Stimulated activated CD4-positive, alpha-beta T cell treated with anti-CD3 and anti-CD28 coated beads, Interleukin-1b, Interleukin-23, amount 100 ng/mL, for 1 hour (primary cell): ENCODE measurements at places on chromosomes 5 and 9.

DNA sequence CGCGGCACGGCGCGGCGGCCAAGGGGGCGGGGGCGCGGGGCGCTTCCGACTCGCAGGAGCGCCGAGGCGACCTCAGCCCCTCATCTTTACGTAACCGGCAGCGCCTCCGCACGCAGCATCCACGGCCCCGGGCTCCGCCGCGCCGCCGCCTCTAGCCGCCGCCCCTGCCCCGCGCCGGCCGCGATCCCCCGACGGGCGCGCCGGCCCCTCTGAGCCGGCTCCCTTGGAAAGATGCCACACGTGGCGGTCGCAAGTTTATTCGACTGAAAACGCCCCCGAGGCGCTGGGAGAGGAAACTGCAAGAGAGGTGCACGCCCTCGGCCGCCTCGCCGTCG lies 1.0 kb downstream of the KLF9 start:
- no peak for DNase-seq

- DNase-seq: no peak
Observed at GRCh38 chr5:148586796-148587195, 67.5 kb downstream of the HTR4 start.

DNA sequence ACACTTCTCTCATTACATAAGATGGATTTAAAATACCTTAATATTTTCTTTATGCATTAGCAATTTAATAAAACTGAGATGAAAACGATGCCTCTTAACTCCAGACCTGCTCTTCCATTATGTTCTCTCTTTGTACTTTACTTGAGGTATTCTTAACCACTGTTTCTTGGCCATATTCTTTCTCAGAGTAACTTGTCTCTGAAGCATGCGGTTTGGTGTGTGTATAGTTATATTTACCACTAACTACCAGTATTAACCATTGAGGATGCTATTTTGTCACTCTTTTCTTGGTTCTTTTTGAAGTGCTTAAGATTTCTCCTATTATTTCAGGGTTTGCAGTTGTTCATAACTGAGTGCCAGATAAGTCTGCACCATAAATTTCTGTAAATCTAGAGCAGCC lies 17.9 kb downstream of the TMEM167A start:
- DNase-seq: no peak

DNA sequence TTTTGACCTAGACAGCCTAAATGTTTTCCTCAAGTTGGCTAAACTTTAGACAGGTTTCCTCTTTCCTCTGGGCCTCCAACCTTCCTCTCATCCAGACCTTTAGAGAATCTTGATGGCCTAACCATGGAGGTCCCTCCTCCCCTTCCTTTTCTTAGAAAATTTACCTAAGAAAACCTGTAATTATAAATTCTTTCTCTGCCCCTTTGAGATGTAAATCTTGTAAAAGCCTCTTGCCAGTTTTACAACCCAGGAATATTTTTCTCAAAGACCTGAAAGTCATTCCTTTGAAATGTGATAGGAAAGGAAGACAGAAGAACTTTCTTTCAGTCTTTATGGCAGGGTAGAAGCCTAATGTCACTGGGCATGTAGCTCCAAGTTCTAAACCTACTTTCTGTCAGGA lies 1752.6 kb upstream of the C9orf72 start:
- no peak for DNase-seq

DNA sequence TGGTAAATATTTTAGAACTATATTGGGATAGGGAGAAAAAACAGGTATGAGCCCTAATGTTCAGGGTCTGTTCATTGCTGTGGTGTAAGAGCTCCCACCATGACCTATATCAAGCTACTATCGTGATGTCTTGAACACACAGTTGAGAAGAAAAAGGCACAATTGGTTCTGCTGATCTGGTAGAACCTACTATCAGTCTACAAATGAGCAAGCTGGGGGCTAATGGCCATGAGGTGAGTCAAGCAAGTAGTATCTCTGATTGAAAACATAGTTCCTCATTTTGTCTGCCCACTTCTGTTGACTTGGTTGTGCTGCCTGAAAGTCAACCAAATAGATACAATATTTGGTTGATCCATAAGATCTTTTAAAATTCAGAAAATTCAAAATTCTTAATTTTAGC lies 1026.3 kb downstream of the CDH12 start:
- no peak for DNase-seq

DNA sequence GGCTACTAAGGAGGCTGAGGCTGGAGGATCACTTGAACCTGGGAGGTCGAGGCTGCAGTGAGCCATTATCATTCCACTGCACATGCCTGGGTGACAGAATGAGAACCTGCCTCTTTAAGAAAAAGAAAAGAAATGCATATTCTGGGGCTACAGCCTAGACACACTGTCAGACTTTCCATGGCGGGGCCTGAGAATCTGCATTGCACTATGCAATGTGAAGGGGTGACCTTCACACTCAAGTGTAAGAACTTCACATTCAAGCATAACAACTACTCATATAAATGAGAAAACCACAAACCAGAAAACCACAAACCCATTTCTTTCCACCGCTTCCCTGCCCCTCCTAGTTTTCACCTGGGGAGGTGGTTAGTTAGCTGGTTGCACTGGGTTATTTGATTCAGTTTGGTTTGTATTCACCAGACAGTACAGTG lies 18.0 kb upstream of the FBP2 start:
- DNase-seq: no peak

GRCh38 chr5:81140441-81140840 lies 92.7 kb upstream of the CKMT2 start:
- DNase-seq: no peak

- no peak for DNase-seq
Observed at GRCh38 chr5:11560915-11561697, 343.1 kb downstream of the CTNND2 start.

DNA sequence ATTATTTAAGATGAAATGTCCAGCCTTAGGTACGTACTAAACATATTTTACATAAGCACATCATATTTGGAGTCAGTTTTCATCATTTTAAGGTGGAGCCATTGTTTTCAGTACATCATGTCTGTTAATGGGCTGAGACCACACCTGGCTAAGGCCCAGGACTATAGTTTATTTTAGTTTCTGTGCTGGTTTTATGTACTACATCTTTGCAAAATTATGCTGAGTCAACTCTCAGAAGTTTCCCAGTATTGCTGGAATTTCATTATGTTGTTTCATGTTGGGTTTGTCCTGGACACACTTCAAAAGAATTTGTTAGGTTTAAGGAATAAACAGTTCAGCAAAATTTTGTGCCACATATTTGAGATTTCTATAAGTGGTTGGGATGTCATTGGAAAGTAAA lies 171.2 kb downstream of the CCDC171 start:
- DNase-seq: no peak

DNA sequence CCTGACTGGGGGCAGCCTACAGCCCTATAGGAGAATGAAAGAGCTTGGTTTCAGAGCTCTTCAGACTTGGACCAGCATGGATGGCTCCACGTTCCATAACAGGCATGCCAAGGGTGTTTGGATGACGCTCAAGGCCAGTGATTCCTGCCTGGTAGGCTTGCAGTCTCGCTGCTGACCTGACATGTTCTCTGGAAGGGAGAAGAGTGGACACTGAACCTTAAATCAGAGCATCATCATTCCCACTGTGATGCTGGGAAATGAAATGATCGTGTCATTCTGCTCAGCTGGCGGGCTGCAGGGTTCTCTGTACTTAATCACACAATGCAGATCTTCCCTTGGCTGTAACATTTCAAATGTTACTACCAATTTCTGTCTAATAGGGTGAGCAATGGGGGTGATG lies 57.0 kb downstream of the CFAP90 start:
- DNase-seq: no peak

GRCh38 chr5:68007451-68007850 lies 208.1 kb upstream of the PIK3R1 start:
- no peak for DNase-seq

DNA sequence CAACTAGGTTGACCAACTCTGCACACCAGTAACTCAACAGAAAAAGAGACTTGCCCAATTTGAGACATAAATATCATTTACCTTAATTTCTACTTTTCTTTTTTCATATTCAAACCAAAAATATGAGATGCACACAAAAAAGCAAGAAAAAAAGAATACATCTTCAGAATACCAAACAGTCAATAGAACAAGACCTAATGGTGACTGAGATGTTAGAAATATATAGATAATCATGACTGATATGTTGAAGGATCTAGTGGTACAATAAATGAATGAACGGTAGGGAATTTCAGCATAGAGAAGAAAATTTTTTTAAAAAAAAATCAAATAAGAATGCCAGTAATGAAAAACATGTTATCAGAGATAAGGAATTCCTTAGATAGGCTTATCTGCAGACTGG lies 29.1 kb upstream of the ATG10 start:
- DNase-seq: no peak

DNA sequence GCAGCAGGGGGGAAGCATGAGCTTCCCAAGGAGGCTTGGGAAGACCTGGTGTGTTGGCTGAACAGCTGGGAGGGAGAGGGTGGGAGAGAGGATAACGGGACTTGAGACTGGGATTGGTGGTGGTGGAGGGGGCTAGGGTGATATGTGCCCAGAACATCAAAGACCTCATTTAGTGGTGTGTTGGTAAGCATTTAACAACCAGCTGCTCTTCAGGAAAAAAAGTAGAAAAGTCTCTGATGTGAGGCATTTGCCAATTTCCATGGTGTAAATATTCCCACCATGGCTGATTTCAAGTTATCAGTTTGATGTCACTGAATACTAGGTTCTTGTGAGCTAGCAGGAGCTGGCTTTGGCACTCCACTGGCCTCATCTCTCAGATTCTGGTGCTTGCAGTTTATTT lies 170.8 kb downstream of the MACROH2A1 start:
- DNase-seq: no peak

DNA sequence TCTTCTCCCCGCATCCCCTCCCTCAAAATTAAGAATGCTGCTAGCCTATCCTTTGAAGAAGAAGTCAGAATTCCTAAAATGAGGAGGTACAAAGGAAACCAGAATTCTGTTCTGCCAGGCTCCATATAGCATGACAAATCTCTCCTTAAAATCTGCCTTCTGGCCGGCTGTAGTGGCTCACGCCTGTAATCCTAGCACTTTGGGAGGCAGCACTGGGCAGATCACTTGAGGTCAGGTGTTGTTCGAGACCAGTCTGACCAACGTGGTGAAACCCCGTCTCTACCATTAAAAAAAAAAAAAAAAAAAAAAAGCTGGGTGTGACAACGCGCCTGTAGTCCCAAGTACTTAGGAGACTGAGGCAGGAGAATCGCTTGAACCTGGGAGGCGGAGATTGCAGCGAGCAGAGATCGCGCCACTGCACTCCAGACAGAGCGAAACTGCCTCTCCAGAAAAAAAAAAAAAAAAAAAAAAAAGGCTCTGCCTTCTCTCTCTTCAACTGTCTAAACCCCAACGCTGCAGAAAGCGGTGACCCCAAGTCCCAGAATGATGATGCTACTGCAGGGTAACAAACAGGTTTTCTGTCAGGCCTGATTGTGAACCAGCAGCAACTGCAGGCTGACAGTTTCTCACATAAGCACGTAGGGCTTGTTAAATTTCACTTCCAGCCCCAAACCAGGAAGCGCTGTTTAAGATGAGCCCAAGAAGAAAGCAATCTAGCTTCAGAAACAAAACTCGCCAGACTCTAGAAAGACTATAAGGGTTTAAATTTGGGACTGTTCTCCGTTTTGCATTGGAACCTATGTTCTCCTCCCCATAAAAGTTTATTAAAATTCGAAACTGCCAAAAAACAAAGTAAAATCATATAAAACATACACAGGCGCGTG lies 963 bp upstream of the CAST start:
- no peak for DNase-seq

DNA sequence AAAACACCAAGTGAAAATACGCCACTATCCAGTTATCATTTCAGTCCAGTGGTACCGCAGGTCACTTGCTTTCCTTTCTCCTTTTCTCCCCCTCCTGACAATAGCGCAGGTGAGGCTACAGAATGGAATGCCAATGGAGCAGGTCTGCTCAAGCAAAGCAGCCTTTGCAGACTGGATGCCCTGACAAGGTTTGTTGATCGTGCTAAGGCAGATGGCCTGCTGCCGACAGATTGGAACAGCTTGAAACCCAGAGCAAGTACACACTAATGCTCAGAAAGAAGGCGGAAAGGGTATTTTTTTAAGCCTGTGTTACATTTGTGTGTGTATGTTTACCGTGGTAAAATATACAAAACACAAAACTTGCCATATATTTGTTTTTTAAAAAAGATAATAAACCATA lies 19.4 kb downstream of the SPACA9 start:
- DNase-seq: no peak

DNA sequence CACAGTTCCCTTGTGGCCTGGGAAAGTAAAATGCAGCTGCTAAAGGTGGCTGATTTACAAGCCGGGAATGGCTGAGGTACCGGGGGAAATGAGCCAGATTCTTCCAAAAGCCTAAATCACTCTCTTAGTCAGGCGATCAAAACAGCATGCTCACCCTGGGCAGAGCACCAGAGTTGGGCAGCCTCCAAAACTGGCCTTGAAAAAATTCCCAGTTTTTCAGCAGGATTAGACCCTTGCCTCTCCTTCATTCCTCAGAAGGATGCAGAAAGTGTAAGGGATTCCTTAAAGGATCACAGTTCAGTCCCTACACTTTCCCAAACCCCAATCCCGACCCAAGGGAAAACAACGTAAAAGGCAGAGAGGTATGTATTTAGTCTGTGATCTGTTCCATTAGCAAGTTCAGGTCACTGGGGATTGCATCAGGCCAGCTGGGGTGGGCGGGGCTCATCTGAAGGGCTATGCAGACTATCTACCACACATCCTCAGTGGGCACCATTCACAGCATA lies 16.9 kb downstream of the TMEM174 start:
- no peak for DNase-seq

DNA sequence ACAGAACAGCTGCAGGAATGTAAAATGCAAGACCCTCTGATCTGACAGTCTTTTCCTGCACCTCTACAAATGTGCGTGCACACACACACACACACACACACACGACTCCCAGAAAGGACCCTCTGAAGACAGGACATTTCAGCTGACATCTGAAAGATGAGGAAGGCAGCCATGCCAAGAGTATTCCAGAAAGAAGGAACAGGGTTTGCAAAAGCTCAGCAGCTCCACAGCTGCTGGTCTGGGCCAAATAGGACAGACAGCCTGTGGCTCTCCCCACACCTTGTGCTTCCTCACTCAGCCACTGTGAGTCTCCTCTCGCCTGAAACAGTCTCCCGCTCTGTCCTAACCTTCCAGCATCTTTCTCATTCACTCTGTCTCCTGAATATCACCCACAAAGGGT lies 189.0 kb downstream of the PALM2AKAP2 start:
- no peak for DNase-seq

GRCh38 chr5:142692321-142692894 lies 6.5 kb upstream of the FGF1 start:
- DNase-seq: no peak

- no peak for DNase-seq
Observed at GRCh38 chr5:170353961-170354360, 35.2 kb downstream of the KCNMB1 start.

GRCh38 chr5:65876496-65876895 lies 49.9 kb upstream of the ERBIN start:
- DNase-seq: no peak

- DNase-seq: no peak
Observed at GRCh38 chr5:132884548-132884947, 11.1 kb downstream of the LEAP2 start.

DNA sequence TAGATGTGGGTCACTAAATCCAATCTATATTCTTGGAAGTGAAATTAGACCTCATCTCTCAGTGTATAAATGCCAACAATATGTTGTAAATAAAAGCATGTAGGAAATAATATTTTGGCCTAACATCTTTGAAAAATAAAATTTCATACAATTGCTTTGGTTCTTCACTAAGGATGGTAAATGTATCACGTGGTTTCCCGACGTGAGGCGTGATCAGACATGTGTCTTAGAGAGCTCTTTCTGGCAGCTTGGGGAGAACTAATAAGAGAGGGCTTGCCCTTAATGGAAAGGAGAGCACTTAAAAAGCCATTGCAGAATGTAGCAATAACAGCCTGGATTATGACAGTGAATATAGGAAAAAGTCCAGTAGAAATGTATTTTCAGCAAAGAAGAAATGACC lies 602.6 kb downstream of the CDH12 start:
- DNase-seq: no peak
